ENCODE measurements at places on chromosomes 6 and 20.

DNA sequence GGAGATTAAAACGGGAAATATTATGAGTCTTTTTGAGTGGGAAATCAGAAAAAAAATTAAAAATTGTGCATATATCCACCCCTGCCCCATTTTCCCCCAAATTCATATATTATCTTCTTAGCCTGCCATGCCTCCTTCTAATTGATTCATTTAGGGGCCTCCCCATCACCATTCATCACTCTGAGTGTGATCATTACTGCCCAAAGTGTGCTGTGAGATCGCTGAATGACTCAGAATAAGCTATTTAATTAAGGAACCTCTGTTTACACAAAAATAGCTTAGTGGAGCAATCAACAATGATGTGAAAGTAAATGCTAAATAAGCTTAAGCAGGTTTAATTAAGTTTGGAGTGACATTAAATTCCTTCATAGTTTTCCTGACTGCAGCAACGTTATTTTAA, 645.5 kb downstream of the GRIK2 start:
- DNase-seq, result no peak

DNA sequence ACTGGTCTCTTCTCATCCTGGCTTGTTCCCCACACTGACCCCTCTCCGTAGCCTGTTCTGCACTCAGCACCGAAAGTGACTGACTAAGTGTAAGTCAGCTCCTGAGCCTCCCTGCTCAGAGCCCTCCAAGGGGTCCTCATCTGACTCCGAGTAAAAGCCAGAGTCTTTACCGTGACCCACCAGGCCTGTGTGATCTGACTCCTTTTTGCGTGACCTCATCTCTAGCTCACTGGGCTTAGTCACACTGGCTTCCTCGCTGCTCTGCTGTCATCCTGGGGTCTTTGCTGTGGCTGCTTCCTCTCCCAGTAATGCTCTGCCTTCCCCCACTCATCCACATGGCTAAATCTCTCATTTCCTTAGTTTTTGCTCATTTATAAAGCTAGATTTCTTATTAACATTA, 116.6 kb downstream of the PLCB4 start:
- peak; percentile 6 for DNase-seq

GRCh38 chr6:99521633-99522151, 6.5 kb upstream of the USP45 start:
- peak; percentile 79 for DNase-seq

GRCh38 chr6:88840796-88841539, 122.5 kb downstream of the RNGTT start:
- DNase-seq, result no peak

GRCh38 chr20:32667027-32667426, 6.7 kb downstream of the C20orf203 start:
- no peak for DNase-seq

GRCh38 chr6:70103798-70104197, 199.1 kb downstream of the COL9A1 start:
- DNase-seq, result no peak

Data from fibroblast of pulmonary artery (primary cell).